ENCODE measurements at places on chromosomes 12 and 14. TPM values are rescaled to one million over a fixed set of nuclear protein-coding genes. Genes with fewer than 3 reads are reported as not detected.

ABCC9 gene
- 46.3 TPM for total RNA-seq

PRB2 gene
- total RNA-seq = 0.20 TPM

DNA sequence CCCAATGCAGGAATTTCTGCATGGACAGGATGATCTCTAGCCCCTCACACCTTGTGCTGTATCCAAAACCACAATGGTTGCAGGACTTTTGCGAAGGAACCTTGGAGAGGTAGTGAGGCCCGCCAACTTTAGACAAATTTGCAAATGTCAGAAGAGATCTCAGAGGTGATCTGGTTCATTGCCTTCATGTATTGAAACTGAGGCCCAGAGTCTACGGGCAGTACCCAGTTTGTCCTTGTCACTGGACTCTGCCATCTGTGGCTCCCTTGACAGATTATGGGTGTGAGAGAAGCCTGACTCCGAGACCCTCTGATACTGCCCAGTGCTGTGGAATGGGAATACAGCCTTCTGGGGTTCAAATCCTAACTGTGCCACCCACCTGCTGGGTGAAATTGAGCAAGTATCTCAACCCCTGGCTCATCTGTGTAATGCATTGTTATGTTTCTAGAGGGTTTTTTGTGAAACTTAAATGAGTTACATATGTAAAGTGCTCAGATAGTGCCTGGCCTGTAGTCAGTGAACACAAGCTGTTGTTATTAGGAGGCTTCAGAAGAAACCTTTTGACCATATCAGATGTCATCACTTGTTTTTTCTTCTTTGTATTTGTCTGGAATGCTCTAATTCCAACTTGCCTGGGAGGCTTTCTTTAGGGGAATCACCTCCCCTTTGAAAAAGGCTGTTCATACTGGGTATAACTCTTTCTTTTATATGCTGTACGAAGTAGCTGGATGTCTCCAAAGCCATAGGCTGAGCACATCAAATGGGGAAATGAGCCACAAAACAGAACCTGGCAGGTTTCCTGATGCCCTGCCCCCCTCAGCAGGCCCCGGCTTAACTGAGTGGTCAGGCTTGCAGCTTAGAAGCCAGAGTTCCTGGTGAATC lies 71.4 kb upstream of the SRSF5 start:
- peak; percentile 24 for DNase-seq

DNA sequence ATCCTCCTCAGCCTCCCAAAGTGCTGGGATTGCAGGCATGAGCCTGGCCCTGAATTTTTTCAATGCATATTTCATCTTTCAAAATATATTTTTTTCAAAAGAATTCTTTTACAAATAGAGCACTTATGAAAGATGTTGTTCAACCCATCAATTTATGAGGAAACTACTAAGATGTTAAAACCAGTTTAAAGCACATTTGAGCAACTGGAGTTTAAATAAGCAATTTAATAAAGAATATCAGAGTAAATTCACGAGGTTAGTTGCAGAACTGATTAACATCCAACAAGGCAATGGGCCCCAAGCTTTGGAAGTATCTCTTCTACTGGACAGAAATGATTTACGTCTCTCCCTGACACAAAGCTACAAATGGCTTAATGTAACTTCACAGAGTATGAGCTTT lies 23.3 kb downstream of the GLT1D1 start:
- no peak for DNase-seq

KIF21A gene
- total RNA-seq = 37.5 TPM

METAP2 gene
- total RNA-seq = 51.0 TPM

DNA sequence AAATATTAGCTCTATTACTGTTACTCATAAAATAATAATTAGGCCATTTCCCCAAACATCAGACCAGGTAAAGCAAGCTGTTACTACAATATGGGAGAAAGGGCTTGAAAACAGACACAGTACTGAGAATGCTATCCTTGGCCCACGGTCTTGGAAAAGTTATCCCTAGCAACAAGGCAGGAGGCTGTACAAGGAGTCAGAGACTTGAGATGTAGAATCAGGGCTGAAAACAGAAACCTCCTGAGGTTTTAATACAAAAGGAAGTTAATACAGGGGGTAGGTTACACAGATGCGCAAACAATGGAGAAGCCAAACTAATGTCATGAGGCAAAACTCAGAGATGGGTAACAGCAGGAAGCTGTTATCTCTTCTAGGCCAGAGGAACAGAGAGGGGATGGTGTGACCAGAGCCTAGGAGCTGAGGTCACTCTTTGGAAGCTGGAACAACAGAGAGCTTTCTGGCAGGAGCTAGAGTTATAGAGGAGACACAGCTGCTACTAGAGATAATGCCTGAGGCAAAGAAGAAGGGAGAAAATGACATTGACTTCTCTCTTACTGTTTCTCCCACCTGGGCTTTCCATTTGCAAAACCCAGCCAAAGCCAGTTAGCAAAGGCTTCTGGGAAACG lies 248.8 kb downstream of the SUDS3 start:
- no peak for DNase-seq

DNA sequence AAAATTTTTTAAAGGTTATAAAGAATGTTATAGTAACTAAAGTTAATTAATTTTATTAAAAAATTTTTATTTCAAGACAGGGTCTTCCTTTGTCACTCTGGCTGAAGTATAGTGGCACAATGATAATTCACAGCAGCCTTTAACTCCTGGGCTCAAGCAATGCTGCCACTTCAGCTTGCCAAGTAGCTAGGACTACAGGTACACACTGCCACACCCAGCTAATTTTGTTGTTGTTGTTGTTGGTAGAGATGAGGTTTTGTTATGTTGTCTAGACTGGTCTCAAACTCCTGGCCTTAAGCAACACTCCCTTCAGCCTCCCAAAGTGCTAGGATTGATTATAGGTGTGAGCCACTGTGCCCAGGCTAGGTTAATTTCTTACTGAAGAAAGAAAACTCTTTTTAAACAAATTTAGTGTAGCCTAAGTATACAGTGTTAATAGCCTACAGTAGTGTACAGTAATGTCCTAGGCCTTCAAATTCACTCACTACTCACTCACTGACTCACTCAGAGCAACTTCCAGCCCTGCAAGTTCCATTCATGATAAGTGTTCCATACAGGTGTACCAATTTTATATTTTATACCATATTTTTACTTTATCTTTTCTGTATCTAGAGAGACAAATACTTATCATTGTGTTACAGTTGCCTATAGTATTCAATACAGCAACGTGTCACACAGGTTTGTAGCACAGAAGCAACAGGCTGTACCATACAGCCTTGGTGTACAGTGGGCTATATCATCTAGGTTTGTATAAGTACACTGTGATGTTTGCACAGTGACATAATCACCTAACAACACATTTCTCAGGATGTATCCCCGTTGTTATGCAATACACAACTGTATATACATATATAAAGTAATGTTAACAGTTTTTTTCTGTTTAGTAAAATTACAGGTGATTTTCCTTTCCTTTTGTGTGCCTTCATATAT lies 24.7 kb upstream of the DNAAF2 start:
- DNase-seq = no peak

DNA sequence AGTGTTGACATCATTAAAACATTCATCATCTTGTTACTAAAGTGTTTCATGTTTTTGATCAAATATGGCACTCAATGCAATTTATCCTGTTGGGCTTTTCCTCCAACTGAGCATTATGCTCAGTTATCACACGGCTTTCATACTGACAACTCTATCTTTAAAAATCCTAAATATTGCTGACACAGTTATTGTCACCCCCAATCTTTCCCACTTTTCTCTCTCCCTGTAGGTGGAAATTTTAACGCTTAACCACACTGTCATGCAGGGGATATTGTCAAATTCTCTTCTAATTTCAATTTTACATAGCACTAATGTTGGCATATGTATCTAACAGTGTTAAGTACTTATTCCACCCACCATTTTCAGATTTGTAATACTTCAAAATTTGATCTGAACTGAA lies 59.7 kb upstream of the GPHB5 start:
- DNase-seq = no peak

- DNase-seq = no peak
These were observed 12.7 kb downstream of the SAMD4A start for GRCh38 chr14:54579621-54580020.

TPH2 gene
- not detected for total RNA-seq

- DNase-seq = no peak
These were observed 13.9 kb upstream of the KRR1 start for GRCh38 chr12:75525263-75525662.

DNA sequence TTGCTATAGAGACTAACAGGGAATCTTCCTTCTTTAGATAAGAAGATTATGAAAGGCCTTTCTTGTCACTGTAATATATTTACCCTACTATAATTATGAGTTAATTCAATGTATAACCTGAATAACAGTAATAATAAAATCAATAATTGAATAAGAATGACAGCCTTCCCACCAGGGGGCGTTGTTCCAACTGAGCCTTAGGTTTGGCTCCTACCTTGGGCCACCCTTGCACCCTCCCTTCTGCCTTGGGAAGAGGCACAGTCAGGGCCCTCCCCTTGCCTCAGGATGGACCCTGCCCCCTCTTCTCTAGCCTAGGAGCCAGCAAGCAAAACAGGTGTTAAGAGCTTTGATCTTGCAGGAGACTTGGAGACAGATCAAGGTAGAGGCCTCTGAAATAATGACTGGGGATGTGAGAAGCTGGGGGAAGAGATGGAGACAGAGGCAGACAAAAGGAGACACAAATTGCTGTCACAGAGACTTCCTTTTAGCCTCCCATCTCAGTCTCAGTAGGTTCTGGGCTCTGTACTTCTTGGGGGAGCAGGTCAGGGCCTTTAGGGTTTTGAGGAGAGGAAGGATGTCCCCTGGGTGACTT lies 40.1 kb upstream of the CISTR start:
- DNase-seq = no peak

DNA sequence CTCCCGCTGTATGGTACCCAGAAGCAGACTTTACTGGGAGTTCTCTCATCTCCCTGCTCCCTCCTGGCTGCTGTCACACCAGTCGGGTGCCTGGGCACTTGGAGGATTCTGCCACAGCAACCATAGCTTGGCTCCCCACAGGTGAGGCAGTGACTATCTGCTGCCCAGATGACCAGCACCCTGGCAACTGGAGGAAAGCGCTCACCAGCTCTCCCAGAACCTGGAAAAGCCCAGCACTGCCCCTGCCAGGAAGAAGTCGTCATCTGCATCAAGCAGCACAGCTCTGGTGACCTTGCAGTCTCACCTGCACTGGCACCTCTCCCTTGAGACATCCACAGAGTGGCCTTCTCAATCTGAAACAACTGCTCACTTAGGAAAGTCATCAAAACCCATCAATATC lies 31.9 kb upstream of the TC2N start:
- DNase-seq = no peak

DNA sequence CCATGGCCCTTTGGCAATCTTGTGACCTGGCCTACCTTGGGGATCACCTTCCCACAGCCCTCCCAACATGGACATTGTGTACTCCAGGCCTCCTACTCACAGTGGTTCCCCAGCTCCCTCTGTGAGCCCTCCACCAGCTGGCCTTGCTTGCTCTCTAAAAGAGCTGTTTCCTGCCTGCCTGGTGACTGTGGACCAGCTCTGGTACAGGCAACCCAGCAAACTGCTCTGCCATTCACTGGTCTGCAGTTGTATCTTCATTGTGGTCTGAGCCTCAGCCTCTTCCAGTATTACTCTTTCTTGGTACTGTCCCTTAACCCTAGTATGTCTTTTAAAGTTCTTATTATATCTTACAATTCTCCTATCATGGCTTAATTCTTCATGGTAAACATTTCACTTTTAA lies 236.2 kb downstream of the KTN1 start:
- no peak for DNase-seq

DNA sequence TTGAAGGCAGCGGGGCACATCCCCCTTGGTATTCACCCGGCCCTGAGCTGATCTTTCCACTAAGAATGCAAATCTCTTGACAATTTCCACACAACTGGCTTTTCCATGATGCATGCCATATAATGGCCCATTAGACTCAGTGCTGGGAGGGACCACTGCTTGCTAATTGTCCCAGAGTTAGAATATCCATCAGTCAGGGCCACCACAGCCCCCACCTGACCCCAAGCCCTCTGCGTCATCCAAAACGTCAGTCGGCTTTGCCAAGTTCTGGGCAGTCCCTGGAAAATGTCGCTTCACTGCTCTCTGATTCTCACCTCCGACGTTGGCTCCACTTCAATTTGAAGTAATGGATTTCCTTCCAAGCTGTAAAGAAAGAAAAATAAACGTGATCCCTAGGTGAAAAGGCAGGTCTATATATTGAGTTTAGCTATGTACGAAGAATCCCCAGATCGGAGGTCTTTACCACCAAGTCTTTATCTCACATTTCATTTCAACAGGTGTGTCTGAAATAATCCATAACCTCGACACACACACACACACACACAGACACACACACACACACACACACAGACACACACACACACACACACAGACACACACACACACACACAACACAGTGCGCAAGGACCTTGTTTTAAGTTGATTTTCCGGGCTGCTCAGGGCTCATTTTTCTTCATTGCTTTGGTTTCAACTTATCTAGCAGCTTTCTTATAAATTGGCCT lies 165.5 kb upstream of the NOS1 start:
- no peak for DNase-seq

- DNase-seq = no peak
These were observed 69.0 kb upstream of the CLMN start for GRCh38 chr14:95388699-95389098.

FOXG1 gene
- total RNA-seq = not detected

- DNase-seq = no peak
These were observed 130.7 kb downstream of the OTOGL start for GRCh38 chr12:80230068-80230467.

GRCh38 chr12:71392521-71393145 lies 47.0 kb upstream of the LGR5 start:
- DNase-seq = peak; percentile 28

Measured in skin of body (tissue), 3 donors.